ENCODE measurements at places on chromosomes 3 and 15.
A peak's percentile ranks its signal among the peaks of the same experiment; 100 is the strongest.

DNA sequence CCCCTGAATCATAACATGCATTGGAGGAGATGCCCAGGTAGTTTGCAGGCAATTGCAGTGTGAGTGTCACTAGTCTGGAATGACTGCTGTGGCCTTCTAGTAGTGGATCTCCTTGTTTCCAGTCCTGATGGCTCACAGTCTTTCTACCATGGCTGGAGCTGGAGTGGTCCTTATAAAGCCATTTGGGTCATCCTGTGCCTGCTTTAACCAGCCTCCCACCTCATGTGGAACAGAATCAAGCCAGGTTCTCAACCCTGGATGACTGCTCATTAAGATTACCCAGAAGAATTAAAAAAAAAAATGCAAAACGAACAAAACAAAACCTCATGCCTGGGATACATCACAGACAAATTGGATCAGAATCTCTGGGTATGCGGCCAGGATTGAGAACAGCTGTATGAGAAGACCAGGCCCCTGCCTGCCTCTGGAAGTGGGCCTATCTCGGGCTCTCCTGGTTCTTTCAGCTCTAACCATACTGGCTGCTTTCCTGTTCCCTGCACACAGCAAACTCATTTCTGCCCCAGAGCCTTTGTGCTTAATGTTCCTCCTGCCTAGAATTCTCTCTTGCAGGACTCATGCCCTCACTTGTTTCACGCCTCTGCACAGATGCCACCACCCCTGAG is 96.4 kb downstream of the ITPR1 start:
- no peak for DNase-seq

- peak; percentile 19 for DNase-seq
Observed at GRCh38 chr3:67947808-67948508, 293.5 kb upstream of the SUCLG2 start.

DNA sequence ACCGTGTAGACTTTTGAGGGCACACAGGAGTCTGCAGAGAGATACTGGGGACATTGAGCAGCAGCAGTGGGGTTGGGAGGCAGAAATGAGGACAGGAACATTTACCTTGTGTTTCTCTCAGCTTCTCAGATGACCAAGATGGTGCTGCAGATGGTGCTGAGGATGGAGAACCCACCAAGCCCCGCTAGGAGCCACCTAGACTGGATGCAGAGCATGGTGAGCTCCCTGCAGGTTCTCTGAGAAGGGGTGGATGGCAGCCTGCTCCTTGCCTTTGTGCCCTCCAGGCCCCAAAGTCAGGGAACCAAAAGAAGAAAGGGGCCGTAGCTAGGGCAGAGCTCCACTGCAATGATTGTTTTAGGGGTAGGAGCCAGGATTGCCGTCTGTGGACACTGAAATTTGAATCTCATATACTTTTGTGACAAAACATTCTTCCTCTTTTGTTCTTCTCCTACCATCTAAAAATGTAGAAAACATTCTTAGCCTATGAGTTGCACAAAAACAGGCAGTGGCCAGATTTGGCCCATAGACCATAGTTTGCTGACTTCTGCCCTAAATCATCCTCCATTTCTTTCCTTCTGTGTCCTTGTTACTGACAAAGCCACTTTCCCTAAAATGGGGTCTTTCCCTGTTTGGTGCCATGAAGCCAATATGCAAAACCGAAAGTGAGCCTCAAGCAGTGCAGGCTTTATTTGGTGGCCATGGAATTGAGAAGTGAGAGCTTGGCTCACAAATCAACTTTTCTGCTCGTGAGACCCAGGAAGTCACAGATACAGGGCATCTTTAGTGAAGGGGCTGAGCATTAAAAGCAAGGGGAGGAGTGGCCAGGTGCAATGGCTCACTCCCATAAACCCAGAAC is 11.9 kb upstream of the MUC20 start:
- DNase-seq = no peak

GRCh38 chr3:160280836-160281235 is 55.6 kb downstream of the C3orf80 start:
- DNase-seq = no peak

- DNase-seq = no peak
Observed at GRCh38 chr3:124283652-124284023, 291.7 kb upstream of the ROPN1 start.

GRCh38 chr3:62445275-62445674 is 71.9 kb upstream of the FEZF2 start:
- no peak for DNase-seq

DNA sequence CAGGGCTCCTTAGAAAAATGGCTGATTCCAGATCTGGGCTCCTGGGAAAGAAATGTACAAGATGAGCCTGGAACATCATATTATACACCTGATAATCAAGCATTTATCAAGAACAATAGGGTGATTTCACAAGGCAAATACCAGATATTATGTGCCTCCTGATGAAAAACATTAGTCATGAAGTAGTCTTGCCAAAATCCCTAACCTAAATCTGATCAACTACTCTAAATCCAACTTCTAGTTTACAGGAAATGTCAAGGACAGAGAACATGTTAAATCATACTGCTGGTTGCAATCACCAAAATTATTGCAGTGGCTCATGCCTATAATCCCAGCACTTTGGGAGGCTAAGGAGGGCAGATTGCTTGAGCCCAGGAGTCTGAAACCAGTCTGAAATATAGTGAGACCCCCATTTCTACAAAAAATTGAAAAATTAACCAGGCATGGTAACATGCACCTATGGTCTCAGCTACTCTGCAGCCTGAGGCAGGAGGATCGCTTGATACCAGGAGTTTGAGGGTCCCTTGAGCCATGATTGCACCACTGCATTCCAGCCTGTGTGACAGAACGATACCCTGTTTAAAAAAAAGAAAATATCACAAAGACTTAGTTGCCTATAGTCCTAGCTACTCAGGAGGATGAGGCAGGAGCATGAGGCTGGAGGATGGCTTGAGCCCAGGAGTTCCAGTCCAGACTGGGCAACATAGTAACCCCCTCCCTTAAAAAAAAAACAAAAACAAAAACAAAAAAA is 34.9 kb upstream of the ATP13A3 start:
- no peak for DNase-seq

DNA sequence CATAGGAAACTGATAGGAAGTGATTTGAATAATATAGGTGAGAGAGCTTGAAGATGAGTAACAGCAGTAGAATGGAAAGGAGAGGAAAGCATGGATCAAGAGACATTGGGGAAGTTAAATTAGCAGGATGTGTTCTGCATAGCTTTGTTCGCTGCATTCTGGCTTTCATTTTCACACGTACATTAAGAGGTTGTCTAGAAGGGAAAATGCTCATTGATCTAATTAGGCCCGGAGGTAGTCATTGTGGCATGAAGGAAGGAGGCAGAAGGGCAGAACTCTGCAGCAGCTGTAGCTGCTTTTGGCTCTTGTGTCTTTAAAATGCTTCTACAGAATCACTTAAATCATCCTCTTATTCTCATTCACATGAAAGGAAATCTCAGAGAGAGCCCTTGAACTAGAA is 40.3 kb downstream of the KCNAB1 start:
- no peak for DNase-seq

- DNase-seq = peak; percentile 73
Observed at GRCh38 chr15:78988361-78988911, 43.6 kb upstream of the CTSH start.

DNA sequence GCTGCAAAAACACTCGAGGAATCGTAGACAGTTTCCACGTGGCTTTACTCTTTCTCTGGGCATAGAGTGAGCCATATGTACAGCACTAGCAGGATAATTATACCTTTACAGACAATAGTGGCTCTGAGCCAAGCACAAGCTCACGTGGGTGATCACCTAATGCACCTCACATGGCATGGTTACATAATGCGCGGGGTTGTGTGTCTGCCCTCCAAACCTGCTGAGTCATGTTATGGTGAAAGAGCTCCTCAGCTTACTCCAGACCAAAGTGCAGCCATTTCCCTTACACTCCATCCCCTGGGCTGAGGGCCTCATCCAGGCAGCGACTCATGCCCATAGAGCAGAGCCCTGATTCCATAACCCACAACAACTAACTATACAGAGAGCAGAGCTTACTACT is 1458.4 kb upstream of the CADM2 start:
- no peak for DNase-seq

DNA sequence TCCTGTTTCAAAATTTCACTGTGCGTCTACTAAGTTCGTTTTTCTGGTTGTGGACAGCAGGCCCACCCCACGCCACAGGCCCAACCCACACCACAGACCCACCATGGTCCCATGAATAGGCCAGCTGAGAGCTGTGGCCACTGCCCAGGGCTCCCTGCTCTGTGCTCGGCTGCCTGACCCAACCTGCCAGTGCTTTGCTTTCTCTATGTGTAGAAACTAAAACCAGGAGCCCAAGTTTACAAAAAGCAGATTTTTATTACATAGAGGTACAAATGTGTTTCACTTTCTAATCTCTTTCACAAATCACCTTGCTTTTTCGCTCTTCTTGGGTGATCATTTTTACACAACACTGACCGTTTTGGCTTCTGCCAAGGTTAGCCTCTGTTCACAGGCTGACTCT is 69.1 kb downstream of the HERC2 start:
- DNase-seq = no peak

DNA sequence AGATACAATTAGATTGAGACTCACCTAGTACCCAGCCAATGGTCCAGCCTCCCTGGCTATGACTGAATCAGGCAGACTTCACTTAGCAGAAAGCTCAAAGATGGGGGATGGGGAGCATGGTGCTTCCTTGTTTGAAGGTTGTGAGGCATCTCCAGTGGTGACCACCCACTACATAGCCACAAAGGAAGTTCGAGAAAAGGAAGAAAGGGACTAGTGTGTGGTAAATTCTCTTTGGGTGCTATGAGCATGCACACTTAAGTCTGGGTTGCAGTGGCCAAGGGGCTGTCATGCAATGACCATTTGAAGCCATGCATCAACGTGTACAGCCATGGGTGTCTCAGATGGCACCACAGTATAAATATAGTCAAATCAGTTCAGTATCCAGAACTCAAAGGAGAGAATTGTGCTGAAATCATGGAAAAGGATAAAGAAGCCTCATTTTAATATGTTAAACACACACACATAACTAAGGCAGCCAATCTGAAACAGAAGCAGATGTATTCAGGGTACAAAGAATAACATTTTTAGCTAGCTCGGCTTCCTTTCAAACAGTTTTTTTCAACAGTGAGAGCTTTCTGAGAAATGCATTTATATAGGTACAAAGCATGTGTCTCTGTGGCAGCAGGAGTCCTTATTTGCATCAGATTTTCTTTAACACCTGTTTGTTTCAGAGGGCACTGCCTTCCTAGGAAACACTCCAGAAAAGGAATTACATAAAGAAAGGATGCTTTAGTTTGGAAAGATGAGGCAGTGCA is 275.5 kb downstream of the GAP43 start:
- no peak for DNase-seq

DNA sequence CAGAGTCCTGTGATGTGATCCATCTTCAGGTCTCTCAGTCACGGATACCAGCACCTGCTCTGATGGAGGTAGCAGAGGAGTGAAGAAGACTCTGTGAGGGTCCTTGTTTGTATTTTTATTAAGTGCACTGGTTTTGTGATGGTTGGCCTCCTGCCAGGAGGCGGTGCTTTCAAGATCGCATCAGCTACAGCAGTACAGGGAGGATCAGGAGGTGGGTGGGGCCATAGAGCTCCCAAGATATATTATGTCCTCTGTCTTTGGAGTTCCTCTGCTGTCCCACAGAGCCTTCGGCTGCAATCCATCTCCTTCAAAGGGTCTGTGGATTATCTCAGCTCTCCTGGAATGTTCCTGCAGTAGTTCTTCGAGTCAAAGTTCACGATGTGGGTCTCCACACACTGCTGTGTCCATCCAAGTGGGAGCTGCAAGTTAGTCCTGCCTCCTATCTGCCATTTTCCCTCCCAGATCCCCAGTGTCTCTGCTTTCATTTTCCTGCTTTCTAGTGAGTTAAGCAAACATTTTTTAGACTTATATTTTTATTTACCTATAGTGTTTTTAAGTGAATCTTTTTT is 54.7 kb downstream of the TM2D3 start:
- no peak for DNase-seq

DNA sequence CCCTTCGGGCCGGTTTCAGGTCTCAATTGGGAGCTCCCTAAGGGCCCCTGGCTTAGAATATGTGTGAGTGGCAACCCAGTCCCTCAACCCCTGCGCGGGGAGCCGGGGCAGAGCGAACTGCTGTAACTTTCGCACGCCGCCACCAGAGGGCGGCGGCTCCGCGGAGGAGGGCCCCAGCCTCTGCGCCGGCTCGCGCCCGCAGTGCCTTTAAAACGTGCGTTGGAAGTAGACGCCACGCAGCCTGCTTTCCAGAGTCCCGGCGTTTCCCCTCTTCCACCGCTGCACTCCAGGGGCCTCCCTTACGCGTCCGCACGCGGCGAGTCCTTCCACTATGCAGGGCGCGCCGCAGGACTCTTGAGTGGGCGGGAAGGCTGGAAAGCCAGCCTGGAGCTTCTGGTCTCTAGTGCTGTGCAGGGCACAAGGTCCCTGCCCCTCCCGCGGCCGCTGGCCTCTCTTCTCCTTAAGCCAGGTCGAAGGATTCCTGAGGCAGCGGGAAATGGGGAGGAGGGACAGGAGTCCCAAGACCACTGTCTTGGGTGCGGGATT is 23.7 kb upstream of the RNU6-1 start:
- peak; percentile 86 for DNase-seq

DNA sequence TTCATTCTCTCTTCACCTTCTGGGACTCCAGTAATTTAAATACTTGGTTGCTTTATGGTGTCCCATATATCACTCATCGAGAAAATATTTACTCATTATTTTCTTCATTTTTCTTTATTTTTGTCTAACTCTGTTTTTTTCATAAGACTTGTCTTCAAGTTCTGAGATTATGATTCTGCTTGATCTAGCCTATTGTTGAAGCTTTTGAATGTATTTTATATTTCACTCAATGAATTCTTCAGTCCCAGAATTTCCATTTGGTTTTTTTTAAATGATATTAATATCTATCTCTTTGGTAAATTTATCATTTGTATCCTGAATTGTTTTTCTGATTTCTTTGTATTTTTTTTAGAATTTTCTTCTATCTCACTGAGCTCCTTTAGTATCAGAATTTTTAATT is 117.0 kb downstream of the LRRK1 start:
- DNase-seq = no peak

DNA sequence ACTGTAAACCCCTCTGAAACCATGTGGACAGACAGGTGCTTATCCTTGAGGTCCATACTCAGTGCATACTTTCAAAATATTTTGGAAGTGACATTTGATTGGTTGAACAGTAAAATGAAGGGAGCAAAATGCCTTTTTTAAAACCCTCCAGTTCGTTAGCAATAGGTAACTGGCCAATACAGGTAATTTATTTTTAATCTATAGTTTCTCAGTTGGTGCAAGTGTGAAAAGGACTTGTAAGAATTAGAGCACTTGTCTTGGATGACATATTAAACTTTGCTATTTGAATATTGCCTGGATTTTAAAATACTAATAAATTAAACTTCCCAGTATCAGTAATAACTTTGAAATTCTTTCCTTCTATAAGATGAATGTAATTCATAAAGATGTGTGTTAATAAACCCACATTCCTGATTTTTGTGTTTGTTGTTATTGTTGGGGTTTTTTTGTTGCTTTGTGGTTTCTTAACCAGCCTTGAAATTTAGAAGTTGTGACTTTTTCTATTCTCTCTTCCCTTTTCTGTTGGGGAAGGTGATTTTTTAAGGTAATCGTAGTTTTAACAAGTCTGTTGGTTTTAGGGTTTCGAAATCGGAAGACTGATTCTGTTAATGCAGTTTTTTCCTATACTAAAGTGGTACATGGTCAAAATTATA is 90.0 kb downstream of the STT3B start:
- DNase-seq = no peak
